T follicular helper cell (primary cell): ENCODE measurements at places on chromosomes 13 and 19.

DNA sequence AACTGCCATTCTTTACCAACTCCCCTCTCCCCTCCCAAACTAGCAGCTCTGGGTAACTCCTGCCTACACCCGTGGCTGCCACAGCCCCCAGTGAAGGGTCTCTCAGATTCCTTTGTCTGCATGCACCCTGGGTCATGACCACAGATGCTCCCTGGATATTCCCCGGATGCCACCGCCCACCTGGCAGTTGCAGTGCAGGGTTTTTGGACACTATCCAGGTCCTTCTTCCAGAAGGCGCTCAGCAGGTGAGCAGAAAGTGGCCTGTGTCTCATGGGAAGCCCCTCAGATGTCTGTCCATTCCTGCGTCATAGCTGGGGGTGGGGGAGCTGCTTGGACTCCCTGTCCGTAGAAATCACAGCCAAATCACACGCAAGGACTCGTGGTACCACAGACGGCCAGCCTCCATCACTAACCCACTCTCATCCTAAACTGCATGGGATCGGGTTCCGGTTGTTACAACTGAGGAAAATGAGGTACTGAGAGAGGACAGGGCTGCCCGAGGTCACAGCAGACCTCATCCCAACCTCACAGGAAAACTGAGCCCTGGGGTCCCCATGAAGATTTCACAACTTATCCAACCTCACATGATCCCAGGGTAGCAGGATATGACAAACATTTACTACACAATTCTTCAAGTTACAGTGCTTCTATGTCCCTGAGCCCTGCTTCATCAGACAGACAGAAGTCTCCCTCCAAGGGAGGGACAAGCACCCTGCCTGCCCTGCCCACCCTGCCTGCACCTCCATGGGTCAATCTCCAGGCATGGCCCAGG lies 38.6 kb downstream of the ELL start:
- DNase-seq: no peak

GRCh38 chr13:94232956-94233355 lies 246.5 kb downstream of the DCT start:
- no peak for DNase-seq

DNA sequence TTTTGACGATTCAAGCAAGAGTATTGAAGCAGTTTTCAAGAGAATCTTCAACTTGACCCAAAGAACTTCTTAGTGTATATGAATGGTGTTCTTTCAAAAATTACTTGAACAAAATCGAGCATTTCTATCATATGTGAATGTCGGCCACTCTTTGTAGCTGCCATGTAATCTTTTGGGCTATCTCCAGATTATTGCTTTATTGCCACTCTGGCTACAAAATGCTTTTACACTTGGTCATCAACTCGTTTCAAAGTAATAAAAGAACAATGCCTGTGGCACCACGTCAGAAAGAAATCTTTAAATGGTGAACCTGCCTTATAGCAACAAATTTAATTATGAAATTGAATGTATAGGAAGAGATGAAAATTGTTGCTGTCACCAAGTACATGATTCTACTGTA lies 834.5 kb downstream of the GPC5 start:
- no peak for DNase-seq

GRCh38 chr19:6752256-6753177 lies 13.0 kb downstream of the TRIP10 start:
- no peak for DNase-seq

GRCh38 chr13:110415669-110416068 lies 108.6 kb downstream of the COL4A2 start:
- DNase-seq: no peak
